ENCODE measurements at places on chromosomes 5 and 9.

- no peak for DNase-seq
Observed at GRCh38 chr9:77424993-77425392, 223.1 kb downstream of the GNA14 start.

- no peak for DNase-seq
Observed at GRCh38 chr9:92964607-92965060, 17.3 kb downstream of the FGD3 start.

GRCh38 chr9:133377721-133378216 lies 1.6 kb downstream of the STKLD1 start:
- DNase-seq: no peak

DNA sequence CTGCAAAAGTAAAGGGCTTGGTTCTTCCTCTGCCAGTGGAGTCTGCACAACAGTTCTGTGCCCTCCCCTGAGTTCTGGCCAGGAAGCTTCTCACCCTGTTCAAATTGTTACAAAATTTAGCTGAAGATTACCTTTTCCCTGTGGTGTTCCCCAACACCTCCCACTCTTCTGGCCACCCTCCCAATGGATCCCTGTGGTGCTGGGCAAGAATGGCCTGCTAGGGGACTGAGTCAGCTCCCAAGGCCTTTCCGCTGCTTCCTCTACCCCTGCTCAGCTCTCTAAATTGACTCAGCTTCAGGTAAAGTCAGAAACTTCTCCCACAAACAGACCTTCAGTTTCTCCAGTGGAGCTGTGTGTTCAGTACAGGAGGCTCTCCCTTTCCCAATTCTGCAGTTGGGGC lies 186.0 kb downstream of the NR2F1-AS1 start:
- DNase-seq: no peak

GRCh38 chr5:176541338-176542134 lies 4.3 kb upstream of the RNF44 start:
- DNase-seq: no peak

DNA sequence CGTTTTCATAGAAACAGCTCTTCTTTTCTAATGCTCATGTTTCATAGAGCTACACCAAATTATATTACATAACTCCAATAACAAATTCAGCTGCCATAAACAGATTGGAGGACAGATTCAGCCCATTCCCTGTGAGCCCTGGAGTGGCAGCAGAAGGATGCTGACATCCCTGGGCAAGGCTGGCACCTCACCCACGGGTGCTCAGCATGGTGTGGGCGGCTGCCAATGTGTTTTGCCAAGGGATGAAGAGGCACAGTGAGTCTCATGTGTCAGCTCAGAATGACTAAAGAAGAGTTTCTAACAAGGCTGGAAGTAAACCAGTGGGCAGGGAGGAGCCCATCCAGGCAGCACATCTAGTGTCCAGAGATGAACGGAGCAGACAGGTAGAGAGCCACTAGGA lies 127.1 kb upstream of the ICE1 start:
- DNase-seq: no peak

GRCh38 chr9:98916660-98917059 lies 27.0 kb upstream of the COL15A1 start:
- DNase-seq: no peak

- DNase-seq: no peak
Observed at GRCh38 chr5:128637031-128637430, 99.0 kb upstream of the FBN2 start.

DNA sequence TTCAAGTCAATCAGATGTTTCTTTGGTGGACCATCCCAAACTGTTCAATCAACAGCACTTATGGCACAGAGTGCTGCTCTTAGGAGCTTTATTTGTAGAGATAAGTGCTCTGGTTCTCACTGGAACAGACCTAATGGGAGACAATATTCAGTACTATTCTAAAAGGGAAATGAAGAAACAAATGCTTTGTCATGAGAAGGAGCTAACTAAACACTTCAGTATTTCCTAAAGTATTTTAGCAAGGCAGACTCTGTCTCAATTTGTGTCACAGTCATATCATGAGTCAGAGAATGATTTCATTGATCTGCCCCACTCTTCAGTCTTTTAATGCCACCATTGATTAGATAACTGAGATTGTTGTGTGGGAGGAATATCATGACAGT lies 175.3 kb downstream of the SLF1 start:
- DNase-seq: no peak

GRCh38 chr9:111118256-111118948 lies 80.1 kb upstream of the LPAR1 start:
- DNase-seq: no peak

DNA sequence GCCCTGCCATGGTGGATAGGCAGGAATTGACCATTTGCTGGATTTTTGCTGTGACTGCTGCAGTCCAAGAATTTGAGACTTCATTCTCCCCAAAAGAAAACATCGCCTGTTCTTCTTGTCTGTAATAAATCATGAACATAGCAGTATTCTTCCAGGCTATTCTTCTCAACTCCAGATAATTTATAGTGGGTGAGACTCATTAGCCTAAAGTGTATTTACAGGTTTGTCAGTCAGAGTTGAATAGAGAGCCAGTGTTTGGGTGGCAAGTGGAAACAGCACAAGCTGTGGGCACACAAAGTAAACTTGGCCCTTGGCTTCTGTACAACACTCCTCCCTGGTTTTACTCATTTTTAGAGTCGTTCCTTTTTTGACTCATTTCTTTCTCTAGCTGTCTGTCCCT lies 128.2 kb upstream of the VCAN start:
- DNase-seq: no peak

- DNase-seq: no peak
Observed at GRCh38 chr5:138263581-138263980, 10.8 kb downstream of the GFRA3 start.

GRCh38 chr5:218457-219291 lies 554 bp downstream of the SDHA start:
- DNase-seq: peak; percentile 11

DNA sequence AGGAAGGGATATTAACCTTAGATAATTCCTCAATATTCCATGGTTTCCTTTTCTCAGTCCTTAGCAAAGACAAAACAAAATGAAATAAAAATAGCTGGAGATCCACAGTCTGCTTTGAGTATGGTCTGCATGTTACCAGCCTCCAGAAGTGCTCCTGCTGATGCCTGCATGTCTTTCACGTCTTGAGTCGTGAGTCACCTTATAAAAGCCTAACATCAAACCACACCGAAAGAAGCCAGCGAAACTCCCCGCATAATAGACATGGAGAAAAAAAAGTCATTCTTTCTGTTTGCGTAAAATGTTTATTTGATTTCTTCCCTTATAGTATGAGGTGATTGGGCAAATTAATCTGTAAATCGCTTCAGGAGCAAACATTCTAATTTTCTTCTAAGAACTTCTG lies 380.5 kb downstream of the SLCO4C1 start:
- DNase-seq: no peak

DNA sequence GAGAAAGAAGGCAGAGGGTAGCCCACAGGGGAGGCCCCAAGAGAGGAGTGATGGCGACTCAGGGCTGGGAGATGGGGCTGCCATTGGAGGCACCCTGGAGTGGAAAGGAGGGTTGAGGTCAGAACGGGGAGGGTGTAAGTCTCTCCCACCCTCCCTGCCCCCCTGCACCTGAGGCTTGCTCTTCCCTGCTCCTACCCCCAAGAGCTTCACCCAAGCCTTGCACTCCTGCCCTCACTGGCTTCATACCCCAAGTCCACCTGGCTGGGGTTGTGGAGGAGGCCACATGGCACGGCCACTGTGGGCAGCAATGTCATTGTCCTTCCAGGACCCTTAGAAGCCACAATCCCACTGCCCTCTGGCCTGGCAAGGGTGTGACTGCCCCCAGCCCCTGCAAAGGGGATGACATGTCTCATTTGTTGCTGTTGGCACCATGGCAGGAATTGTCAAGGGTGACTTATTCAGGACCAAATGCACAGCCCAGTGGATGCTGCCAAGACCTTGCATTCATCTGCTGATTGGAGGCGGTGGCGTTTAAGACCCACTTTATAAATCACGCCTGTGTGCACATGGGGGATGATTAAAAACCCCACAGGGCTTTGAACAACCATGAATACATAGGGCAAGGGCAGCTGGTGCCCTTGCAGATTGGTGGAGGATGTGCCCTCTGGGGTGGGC lies 47.6 kb upstream of the RNU6ATAC start:
- no peak for DNase-seq

- no peak for DNase-seq
Observed at GRCh38 chr9:2427120-2427891, 194.3 kb upstream of the VLDLR start.

Measured in stimulated activated CD8-positive, alpha-beta memory T cell treated with anti-CD3 and anti-CD28 coated beads, Interleukin-2, amount 100 ng/mL, for 1 hour (primary cell).